Skeletal muscle cell (primary cell): ENCODE measurements at places on chromosomes 13 and 19.

GRCh38 chr13:46149272-46150133, 32.5 kb downstream of the LCP1 start:
- peak; percentile 51 for DNase-seq

GRCh38 chr13:26074706-26075105, 22.9 kb upstream of the SHISA2 start:
- DNase-seq: no peak

DNA sequence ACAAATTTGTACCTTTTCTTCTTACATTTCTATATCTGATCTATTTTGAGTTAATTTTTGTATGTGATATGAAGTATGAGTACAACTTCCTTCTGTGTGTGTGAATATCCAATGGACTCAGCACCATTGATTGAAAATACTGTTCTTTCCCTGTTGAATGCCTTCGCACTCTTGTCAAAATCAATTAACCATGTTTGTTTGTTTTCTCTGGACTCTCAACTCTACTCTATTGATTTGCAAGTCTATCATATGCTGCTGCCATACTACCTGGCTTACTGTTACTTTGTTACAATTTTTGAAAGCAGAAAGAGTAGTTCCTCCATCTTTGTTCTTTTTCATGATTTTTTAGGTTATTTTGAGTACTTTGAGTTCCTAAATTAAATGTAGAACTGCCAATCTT, 1437.4 kb upstream of the SPRY2 start:
- no peak for DNase-seq

GRCh38 chr13:60379837-60380565, 17.0 kb upstream of the TDRD3 start:
- DNase-seq: no peak

DNA sequence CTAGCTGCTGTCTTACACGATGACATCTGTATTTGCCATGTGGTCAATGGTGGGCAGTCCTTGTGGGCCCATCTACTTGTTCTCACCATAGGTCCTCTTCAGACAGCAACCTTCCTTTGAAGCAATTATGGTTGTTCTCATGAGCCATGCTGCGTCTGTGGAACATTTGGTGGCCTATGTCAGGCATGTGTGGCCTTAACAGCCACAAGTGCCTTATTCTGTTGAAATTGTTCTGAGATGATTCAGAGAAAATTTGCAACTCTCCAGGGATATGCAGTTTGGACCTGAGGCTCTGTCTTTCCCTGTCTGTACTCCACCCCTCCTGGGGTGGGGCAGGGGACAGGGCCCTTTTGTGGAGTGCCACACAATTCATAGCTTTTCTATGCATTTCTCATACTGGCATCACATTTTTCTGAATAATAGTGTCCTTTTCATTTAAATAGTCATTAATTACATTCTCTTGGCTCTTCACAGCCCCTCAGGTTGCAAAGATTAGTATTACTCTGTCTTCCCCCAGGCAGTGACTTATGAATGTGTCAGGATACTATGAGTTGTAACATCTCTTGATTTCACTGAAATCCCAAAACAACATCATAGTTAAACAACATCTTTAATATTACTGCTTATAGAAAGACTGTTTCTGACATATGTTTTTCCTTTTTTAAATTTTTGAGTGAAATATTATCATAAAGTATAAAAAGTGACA, 102.1 kb downstream of the ITGBL1 start:
- DNase-seq: no peak

GRCh38 chr19:2782329-2782935, 641 bp downstream of the SGTA start:
- DNase-seq: no peak

DNA sequence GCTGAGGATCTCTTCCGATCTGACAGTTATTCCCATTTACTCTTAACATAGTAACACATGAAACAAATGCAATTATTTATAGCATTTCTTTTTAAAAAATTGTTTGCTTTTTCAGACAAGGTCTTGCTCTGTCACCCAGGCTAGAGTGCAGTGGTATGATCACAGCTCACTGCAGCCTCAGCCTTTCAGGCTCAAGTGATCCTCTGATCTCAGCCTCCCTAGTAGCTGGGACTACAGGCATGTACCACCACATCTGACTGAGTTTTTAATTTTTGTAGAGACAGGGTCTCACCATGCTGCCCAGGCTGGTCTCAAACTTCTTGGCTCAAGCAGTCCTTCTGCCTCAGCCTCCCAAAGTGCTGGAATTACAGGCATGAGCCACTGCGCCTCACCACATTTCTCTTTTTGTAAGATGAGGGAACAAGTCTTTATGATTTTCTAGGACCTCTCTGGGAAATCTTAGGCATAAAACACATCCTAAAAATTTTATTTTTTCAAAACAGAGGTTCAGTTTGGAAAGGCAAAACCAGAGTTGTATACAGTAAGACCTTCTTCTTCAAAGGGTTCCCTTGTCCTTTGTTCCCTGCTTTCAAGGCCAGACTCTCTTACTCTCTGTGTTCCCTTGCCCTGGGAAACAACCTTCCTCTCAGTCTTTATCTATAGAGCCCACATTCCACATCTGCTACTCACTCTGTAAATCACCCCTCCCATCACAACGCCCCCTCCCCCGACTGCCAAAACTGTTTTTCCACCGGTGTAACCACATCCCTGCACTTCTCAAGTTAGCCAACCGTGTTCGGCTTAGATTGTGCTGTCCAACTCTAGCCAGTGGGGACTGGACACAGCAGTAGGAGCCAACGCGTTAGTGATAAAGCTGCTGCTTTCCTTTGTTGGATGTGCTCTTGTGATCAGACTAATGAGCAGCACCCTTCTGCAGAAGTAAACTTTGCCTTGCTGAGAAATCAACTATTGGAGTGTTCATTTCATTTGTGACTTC, 56.2 kb downstream of the DHRS12 start:
- DNase-seq: no peak

GRCh38 chr13:38590796-38591507, 95.9 kb upstream of the FREM2 start:
- DNase-seq: no peak

GRCh38 chr13:34815526-34815925, 126.5 kb upstream of the NBEA start:
- no peak for DNase-seq

DNA sequence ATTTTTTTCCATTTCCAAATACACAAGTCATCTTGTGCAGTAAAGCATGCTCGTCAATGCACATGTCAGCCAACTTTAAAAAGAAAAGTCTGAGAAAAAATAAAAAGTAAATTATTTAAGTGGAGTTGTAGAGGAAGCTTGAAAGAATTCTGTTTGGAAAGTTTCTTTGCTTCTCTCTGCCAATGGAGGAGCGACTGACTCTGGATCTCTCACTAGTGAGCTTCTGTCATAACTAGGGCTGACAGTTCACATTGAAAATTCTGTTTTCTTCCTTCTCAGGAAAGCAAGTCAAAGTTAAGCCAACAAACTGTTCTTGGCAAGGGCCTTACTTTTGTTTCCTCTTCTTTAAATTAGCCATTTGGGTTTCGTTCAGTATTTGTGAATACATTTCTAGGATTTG, 298.2 kb downstream of the POU4F1 start:
- no peak for DNase-seq
